Stomach (tissue), 19 donors: ENCODE measurements at places on chromosomes 5 and 9. TPM values are rescaled to one million over a fixed set of nuclear protein-coding genes. Genes with fewer than 3 reads are reported as not detected.

- DNase-seq, result no peak
Measured at GRCh38 chr9:23849379-23850035, 23.5 kb upstream of the ELAVL2 start.

Gene PCSK1
- not detected for total RNA-seq

DNA sequence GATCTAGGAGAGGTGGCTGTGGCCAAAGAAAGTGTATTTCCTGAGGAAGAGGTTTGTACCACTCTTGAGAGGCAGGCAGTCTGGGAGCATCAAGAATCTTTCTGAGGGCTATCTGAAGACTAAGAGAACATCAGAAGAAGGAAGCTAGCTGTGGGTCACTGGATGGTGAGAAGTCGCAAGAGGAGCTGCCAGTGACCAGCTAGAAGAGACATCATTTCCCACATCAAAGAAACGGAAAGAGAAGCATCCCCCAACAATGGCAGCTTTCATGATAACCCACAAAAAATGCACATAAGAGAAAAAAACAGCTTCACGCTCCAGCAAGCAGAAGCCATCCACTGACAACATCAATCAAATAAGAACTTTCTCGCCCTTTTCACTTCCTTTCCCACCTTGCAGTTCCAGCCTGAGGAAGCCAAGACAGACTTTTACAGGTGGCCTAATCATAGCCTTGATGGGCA lies 25.0 kb upstream of the CEP78 start:
- no peak for DNase-seq

DNA sequence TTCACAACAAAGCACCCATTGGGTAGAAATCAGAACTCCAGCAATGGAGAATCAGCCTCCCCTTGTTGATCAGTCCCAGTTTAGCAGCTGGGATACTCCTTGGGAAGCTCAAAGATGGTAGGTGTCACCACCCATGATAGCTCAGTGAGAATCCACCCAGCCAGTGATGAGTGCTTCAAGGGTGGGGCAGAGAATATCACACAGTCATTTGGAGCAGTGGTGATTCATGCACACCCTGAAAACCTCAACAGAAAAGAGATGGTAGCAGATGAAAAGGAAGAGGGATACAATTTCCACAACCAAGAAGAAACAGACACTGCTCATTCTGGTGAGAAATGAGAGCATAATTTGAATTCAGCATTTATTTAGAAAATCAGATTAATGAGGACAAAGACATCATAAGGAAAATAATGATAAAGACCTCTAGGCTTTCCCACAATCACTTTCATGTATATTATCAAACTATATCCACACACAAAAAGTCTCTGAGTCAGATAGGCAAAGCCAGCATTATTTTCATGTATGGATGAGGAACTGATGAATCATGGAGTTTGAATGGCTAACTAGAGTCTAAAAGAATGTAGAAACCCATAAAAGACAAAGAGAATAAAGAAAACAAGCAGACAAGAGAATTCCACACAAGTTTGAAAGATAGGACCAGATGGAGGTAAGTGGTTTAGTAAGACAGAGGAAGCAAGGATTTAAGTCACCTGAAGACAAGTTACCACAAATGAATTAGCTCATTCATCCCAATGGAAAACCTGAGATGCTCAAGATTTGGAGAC lies 82.9 kb downstream of the FEM1C start:
- no peak for DNase-seq

DNA sequence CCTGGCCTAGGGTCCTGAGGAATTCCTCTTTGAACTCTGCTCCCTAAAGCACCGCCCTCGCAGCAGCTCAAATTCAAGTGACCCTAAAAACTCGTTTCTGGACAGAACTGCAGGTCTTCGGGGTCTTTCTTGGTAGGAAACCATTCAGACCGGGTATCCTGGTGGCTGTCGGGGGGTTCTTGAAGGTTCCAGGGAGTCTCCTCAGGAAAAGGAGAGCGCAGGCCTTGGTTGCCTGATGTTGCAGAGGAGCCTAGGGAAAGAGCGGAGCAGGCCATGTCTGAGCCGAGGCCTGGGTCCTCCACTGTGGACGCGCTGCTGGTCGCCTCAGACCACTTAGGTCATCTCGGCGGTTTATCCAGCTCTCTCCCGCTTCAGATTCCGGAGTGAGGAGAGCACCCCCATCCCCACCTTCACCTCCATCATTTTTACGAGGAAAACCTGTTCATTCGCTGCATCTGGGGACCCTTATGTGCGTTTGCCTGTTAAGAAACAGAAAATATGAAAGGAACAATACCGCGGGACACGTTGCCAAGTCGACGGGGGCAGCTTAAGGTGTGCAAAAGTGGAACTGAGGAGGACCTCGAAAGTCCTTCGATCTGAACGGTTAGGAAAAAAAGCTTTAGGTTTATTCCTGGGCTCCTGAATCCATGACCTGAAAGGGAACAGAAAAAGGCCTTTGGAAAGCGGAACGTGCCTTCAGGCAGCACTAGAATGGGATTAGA lies 299.4 kb downstream of the PARP8 start:
- DNase-seq, result no peak

DNA sequence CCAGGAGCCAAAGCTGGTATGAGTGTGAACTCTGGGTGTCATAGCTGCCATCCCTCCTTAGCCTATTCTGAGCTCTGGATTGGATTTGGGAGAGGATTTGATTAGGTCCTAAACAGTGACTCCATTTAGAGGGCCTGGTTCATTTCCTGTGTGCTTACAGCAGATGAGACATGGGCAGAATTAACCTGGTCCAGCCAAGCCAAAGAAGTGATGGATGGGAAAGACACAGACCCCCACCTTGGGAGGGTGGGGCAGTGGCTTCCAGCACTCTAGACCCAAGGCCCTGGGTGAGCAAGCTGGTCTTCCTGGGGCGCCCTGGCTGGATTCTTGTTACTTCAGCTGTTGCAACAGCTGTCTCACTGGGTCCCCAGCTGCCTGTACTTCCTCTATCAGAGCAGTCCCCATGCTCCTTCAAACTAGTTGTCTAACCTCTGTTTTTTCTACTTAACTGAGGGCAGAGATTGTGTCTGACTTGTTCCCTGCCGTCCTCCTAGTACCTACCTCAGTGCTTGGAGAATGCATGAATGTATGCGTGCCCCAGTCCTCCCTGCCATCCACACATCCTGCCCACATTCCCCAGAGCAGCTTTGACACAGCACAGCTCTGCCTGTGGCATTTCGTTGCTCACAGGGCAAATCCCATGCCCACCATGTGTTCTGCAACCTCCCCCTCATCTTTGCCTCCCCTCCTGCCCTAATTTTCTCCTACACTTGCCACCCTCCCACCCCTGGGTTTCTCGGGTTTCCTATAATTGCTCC lies 115.9 kb downstream of the RGS3 start:
- DNase-seq, result peak; percentile 47

- no peak for DNase-seq
Measured at GRCh38 chr9:138009803-138010690, 132.5 kb downstream of the CACNA1B start.

Gene OR1L4
- not detected for total RNA-seq

DNA sequence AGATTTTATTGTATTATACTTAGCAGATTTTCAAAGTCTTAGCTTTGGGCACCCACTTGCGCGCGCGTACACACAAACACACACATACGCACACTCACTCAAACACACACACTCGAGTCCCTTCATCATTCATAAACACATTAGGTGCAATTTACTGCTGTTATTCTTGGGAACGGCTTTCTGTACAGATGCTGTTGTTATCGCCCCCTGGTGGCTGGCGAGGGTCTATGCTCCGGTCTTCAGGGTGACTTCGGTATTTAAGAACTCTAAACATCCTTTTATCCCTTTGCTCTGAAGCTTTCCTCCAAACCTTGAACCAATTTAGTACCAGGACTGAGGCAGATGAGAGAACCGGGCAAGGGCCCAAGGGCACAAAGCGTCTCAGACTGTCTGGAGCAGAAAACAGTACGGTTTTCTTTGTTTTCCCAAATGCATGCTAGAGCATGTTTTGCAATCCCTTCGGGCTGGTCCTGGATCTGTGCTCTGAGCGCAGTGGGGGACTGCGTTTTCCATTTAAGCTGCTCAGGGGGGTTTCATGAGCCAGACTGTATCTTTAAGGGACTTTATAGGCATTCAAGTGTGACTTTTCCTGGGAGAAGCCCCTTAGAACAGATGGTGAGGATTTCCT lies 1.7 kb upstream of the SLIT3 start:
- DNase-seq, result peak; percentile 93

DNA sequence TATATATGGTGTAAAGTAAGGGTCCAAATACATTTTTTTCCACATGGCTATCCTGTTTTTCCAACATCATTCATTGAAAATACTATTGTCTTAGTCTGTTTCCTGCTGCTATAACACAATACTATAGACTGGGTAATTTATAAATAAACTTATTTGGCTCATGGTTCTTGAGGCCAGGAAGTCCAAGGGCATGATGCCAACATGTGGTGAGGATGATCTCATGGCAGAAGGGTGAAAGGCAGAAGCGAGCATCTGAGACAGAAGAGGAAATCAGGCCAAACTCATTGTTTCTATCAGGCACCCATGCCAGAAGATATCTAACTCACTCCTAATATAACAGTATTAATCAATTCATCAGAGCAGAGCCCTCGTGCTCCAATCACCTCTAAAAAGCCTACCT lies 42.6 kb downstream of the ANKRD55 start:
- peak; percentile 37 for DNase-seq
